ENCODE measurements at places on chromosomes 13 and 19.

DNA sequence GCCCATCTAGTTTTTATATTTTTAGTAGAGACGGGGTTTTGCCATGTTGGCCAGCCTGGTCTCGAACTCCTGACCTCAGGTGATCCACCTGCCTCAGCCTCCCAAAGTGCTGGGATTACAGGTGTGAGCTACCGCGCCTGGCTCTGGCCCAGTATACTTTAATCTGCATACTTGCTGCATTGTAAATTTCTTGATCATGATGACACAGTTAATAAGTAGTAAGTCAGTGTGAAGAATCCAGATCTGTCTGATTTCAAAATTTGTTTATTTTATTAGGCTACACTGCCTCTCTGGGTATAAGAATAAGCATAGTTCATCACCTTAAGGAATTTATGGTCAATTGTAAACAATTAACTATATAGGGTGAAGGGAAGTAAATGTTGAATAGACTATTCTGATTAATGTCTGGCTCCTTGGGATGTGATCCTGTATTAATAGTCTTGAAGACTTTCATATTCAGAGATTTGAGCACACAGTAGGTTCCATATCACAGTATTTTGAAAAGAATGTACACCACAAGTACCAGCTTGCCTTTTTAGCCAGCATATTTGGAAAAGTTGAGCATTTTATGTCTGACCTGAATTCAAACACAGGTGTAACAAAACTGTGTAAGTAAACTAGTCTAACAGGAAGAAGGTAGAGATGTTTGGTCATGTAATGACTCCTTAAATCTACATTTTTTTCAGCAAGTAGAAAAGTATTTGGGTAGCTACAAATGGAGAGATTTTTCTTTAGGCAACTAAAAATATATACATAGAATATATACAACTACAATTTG lies 7.4 kb downstream of the ARHGAP35 start:
- ATAC-seq, result no peak

DNA sequence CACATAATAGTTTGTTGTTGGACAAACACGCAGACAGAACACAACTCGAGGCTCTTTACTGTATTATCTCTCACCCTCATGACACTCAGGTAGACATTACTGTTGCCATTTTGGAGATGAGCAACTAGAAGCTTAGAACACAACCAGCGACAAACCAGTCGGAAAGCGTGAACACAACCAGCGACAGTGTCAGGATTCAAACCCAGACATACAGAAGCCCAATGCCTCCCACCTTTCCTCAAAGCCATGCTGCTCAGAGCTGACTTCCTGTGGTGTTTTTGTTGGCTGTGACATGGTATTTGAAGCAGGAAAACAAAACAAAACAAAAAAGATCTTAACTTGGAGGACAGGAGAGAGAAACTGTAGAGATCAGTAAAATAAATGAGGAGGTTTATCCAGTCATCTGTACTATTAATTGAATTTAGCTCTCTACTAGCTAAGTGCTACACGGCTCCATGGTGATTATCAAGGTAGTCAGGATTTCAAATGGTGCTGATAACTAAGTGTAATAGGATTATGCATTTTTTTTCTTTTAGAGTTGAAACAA lies 92.1 kb downstream of the STARD13 start:
- ATAC-seq, result no peak

DNA sequence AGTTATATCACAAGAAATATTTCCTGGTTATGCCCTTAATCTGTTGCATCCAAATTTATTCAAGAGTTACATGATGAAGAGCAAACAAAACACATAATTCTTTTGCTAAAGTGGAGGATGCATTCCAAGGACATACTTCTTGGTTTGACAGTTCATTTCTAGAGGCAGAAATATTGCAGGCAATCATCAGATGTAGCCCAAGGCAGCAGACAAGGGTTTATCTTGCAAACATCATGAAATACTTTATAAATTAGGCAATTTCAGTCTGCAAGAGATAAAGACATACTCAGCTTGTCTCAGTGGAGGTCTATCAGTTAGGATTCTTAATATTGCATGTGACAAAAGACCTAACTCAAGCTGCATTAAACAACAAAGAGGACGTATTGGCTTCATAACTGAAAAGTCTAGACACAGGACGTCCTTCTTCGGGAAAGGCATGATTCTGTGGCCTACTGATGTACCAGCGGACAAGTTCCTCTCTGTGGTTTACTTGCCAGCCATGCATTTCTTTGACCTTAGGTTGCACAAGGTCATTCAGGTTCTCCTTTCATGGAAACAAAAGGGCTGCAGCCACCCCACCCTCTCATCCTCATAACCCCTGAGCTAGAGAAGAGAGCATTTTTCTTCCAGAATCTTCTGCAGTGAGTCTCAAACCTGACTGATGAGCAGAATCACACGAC lies 204.1 kb downstream of the KATNAL1 start:
- no peak for ATAC-seq

DNA sequence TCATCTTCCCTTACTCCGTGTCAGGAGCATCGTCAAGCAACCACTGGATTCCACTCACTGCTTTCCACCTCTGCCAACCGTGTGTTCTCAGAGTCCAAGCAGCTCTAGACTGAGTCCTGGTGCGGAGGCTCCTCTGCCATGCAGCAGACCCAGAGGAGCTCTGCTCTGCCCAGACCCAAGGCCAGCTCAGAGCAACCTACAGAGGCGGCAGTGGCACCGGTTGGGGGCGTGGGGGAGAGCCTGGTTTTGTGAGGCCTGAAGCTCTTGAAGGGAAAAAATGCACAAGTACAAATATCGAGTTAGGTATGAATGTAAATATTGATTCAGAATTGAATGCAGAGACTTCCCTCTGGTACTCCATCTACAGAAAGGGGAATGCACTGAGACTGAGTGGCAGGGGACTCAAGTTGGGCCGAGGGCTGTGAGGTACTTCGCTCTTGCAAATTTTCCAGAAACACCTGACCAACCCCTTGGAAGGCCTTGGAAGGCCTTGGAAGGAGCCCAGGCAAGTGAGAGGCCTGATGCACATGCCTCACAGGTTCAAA lies 46.7 kb downstream of the GJA3 start:
- ATAC-seq, result no peak

GRCh38 chr19:19606021-19606420 lies 12.5 kb downstream of the PBX4 start:
- peak; percentile 92 for ATAC-seq

DNA sequence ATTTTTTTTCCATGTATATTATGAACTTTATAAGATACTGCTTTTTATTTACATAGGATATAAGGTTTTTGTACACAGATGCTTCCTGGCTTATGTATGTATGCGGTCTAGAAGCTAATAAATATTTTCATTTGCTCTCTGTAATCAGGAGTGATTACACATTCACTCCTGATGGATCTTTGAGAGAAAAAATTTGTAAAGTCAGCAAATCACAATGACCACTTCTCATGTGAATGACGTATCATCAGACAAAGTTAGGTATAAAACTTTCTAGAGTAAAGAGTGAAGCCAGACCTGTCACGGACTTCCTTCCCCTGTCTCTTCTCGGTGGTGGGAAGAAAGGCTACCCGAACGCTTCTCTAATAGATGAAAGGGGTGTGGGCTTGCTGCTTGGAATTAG lies 31.1 kb downstream of the DPY19L3 start:
- ATAC-seq, result no peak

- no peak for ATAC-seq
Observed at GRCh38 chr13:71643448-71643860, 223.6 kb downstream of the DACH1 start.

DNA sequence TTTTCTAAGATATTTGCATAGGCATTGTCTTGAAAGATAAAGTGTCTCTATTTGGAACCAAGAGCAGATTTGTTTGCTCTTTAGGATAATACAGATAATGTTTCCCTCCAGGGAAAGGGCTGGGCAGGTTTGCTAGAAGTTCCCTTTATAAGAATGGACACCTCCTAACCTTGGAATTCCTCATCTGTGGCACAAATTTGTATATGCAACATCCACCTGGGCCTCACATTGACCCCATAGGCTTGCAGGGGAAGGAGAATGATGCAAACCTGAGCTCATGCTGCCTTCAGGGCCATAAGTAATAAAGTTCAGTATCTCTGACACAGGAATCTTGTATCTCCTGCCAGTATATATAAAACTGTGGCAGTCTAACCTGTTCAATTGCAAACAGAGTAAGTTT lies 508.4 kb upstream of the MIR17HG start:
- ATAC-seq, result no peak

DNA sequence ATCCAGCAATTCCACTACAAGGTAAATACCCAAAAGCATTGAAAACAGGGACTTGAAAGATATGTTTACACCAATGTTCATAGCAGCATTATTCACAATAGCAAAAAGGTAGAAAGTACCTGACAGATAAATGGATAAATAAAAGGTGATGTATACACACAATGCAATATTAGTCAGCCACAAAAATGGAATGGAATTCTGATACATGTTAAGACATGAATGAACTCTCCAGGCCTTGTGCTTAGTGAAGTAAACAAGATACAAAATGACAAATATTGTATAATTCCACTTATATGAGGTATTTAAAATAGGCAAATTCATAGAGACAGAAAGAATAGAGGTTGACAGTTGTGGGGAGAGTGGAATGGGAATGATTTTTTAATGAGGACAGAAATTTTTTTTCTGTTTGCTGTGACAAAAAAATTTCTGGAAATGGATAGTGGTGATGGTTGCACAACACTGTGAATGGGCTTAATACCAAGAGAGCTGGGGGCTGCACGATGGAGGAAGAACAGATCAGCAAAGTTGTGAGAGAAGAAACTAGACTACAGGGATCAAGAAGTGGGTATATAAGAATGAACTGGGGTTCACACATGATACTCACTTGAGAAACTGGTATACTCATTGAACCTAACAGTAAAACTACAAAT lies 137.2 kb downstream of the MZT1 start:
- ATAC-seq, result no peak

DNA sequence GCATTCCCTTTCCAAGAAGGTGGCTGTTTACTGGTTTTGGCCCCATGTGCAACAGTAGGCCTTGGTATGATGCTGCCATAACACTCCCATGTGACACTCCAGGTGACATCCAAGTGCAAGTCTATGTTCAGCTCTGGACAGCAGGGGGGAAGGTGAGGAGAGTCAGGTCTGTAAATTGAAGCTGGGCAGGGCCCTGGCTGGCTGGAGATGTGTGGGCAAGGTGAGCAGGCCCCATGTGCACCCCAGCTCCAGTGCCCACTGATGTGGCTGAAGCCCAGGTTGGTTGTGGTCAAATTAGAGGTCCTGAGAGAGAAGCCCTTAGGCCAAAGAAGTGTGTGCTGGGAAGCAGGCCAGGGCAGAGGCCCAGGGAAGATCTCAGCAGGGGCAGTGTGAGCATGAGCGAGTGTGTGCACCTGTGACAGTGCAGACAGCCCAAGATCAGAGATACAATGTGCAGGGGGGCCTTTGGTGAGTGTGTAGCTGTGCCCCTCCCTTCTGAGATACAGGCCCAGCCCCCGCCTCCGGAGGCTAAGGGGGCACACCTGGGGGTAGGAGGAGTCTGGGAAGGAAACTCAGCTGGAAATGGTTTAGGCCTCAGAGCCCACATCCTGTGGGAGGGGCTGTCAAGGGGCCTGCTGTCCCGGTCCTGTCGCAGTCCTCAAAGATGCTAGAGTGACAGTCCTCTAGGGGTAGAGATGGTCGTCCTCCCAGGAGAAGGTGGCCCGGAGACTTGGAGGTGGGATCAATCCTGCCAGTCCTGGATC lies 18.6 kb downstream of the DEDD2 start:
- ATAC-seq, result peak; percentile 52

DNA sequence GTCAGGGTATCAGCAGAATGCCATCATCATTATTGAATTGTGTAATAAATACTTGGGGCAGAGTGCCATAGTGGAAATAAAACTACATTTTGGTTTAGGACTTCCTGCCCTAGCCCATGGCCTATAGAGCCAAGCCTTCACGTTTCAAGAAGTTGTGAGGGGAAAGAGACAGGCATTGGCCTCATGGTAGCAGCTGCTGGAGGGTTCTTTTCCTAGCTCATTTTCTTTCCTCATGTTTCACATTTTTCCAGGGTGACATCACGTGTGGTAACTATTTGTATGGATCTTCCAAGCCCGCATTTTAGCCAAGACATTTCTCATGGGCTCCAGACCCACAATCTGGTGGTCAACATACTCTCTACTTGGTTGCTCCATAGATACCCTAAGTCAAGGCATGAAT lies 80.4 kb downstream of the LRCH1 start:
- ATAC-seq, result no peak

DNA sequence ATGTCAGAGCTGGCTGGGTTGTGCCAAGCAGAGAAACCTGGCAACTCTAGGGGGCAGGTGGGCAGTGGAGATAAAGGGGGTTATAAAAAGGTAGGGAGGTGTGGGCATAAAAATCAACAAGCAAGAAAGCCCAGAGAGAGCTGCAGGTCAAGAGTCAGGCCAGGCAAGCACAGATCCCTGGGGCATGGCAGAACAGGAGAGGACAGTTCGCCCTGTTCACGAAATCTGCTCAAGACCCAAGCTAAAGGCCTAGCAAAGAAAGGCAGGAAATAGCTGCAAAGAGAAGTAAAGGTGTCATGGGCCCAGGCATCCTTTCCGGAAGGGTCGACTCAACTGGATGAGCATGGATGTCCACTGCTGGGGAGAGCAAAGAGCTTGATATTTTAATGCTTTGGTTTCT lies 3.4 kb downstream of the MBNL2 start:
- no peak for ATAC-seq

- no peak for ATAC-seq
Observed at GRCh38 chr19:38702278-38702677, 42.0 kb downstream of the CAPN12 start.

- no peak for ATAC-seq
Observed at GRCh38 chr13:52780611-52781010, 41.0 kb upstream of the CNMD start.

GRCh38 chr19:15293781-15294491 lies 38.4 kb downstream of the BRD4 start:
- ATAC-seq, result no peak

DNA sequence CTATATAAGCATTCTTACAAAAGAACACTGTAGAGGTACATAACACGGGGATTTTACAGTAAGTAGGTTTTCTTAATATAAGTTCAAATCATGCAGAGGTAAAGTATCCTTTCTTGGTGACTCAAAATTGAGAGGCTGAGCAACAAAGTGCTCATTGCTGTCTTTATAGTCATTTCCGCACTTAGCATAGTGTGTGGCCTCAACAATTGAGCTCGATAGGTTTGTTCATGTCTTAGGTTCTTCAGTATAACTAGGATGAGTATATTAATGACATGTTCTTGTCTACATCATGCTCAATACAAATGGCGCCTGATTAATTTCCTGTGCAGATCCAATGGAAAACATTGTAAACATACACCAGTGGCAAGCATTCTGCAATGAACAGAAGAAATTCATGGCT lies 1.4 kb downstream of the WDFY2 start:
- ATAC-seq, result peak; percentile 56

- no peak for ATAC-seq
Observed at GRCh38 chr19:35171730-35172129, 17.2 kb downstream of the FXYD5 start.

- ATAC-seq, result no peak
Observed at GRCh38 chr13:22196777-22197176, 525.9 kb downstream of the FGF9 start.
